HFFc6 (cell line): ENCODE measurements at places on chromosomes 2 and 18. TPM values are rescaled to one million over a fixed set of nuclear protein-coding genes. Genes with fewer than 3 reads are reported as not detected.

DNA sequence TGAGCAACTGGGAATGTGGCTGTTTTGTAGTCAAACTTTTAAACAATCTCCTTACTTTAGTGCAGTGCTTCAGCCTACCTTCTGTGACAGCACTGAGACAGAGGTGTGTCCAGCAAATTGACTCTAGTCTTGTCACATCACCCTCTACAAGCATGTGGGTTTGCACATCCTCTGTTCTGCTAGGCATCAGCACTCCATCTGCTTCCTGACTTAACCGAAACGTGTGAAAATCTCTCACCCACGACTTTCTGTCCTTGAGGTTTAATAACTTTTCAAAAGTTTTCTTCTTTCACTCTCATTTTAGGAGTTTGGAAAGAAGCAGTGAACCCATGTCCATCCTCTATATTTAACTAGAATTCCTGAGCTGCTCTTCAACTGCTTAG is 42.6 kb downstream of the TTR start:
- no peak for DNase-seq
- H3K27ac ChIP-seq: no peak overlapping the region
- no peak overlapping the region for H3K4me3 ChIP-seq
- H3K36me3 ChIP-seq: peaks cover 4% of the 10 kb centered on the region; the same call in 1 of the 2 replicates

DNA sequence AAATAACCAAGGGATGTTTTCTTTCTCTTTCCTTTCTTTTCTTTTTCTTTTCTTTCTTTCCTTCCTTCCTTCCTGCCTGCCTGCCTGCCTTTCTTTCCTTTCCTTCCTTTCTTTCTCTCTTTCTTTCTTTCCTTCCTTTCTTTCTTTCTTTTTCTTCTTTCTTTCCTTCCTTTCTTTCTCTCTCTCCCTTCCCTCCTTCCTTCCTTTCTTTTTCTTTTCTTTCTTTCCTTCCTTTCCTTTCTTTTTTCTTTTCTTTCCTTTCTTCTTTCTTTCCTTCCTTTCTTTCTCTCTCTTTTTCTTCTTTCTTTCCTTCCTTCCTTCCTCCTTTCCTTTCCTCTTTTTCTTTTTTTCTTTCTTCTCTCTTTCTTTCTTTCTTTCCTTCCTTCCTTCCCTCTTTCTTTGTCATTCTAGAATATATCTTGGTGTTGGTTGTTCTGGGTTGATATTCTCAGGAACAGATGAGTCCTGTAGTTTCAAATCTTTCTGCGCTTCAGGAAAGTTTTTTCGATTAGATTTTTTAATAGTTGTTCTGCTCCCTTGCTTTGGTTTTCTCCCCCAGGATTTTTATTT is 101.5 kb upstream of the FBXO11 start:
- DNase-seq: no peak
- H3K36me3 ChIP-seq: no peaks in the 10 kb centered on the region
- H3K4me1 ChIP-seq: no peaks in the 10 kb centered on the region

GRCh38 chr2:55057474-55057873 is 7.2 kb upstream of the RTN4 start:
- no peak overlapping the region for H3K27ac ChIP-seq
- H3K4me3 ChIP-seq: no peak overlapping the region
- H3K4me1 ChIP-seq: peaks cover 10% of the 10 kb centered on the region
- peaks cover 6% of the 10 kb centered on the region for H3K36me3 ChIP-seq
- no peak for DNase-seq

- no peak overlapping the region for H3K4me3 ChIP-seq
- DNase-seq: no peak
- H3K27ac ChIP-seq: no peak overlapping the region
Observed at GRCh38 chr2:78780256-78780655, 245.2 kb upstream of the REG3G start.

- H3K27ac ChIP-seq: no peak overlapping the region
- H3K36me3 ChIP-seq: peaks cover 12% of the 10 kb centered on the region; the same call in 1 of the 2 replicates
- peaks cover 18% of the 10 kb centered on the region for H3K4me1 ChIP-seq
- no peak overlapping the region for H3K4me3 ChIP-seq
- no peak for DNase-seq
- H3K27me3 ChIP-seq: no peaks in the 10 kb centered on the region; the same call in 1 of the 2 replicates
Observed at GRCh38 chr18:3610188-3610708, 160.3 kb downstream of the TGIF1 start.

ACP1 gene
- 88.7 to 93.6 TPM (median 91.7 TPM) in 3 replicates for total RNA-seq
